ENCODE measurements at places on chromosomes 3 and 15.
A peak's percentile ranks its signal among the peaks of the same experiment; 100 is the strongest.

DNA sequence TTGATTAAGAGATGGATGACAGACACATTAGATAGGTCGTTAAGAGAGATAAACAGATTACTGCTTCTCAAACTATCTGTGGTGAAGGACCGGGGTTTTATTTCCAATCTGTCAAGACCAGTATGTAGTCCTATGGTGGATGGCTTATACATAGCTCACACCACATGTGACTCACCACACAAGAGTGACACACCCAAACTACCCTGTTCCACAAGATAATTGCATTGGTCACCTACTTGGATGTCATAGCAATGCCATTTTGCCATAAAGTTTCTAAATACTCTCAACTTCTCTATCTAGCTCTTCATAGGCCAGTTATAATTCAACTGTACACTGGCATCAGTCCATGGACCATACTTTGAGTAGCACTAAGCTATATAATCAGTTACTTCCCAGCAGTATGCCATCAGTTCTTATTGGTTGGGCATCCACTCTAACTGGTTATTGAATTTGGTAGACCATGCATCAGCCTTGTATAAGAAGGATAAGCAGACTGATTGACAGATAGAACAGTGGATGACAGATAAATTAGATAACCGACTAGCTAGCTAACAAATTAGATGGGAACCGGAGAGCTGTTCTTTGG, 11.6 kb downstream of the WWTR1 start:
- H3K36me3 ChIP-seq, result no peaks in the 10 kb centered on the region
- H3K27me3 ChIP-seq, result no peaks in the 10 kb centered on the region
- H3K4me3 ChIP-seq, result no peak overlapping the region
- H3K27ac ChIP-seq, result peak overlapping the region; percentile 30

GRCh38 chr15:96344060-96344705, 13.7 kb downstream of the NR2F2 start:
- H3K4me3 ChIP-seq, result peak overlapping the region; percentile 79
- H3K4me1 ChIP-seq, result peaks cover 4% of the 10 kb centered on the region
- H3K27me3 ChIP-seq, result no peaks in the 10 kb centered on the region
- H3K27ac ChIP-seq, result peak overlapping the region; percentile 95
- DNase-seq, result no peak

DNA sequence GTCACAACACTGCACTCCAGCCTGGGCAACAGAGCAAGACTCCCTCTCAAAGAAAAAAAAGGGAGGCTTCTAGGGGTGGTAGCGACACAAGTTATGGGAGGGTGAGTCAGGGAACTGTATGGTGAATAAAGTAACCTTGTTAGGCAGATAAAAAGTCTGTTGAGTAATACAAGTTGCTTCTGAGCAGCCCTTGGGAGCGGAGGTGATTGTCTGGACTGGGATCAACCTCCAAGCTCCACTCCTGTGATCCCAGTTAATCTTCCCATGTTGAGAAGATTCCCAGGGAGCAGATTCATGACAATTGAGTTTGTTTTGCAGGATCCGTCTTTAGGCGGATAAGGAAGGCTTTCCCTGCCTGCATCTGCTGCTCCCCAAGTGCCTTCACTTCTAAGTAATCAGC, 335.9 kb downstream of the THSD4 start:
- H3K36me3 ChIP-seq, result no peaks in the 10 kb centered on the region
- no peak for DNase-seq
- peaks cover 6% of the 10 kb centered on the region for H3K4me1 ChIP-seq

GRCh38 chr3:151426341-151426657, 34.6 kb downstream of the IGSF10 start:
- no peak for DNase-seq
- no peaks in the 10 kb centered on the region for H3K4me1 ChIP-seq
- H3K4me3 ChIP-seq, result no peak overlapping the region

DNA sequence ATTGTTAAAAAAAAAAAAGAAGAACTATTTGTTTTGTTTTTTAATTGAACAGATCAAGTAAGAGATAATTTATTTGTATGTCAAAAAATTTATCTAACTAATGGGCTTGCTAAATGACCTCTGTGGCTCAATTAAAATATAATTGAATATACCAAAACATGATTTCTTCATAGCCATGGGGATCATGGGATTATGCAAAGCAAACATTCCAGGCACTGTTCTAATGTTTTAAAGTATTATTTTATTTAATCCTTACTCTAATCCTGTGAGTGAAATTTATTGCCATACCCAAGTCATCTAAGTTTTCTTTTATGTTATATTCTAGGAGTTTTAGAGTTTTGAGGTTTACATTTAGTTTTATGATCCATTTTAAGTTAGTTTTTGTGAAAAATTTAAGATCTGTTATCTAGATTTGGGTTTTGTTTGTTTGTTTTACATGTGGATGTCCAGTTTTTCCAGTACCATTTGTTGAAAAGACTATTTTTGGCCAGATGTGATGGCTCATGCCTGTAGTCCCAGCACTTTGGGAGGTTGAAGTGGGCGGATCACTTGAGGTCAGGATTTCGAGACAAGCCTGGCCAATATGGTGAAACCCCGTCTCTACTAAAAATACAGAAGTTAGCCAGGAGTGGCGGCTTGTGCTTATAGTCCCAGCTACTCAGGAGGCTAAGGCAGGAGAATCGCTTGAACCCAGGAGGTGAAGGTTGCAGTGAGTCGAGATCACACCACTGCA, 52.3 kb upstream of the CNOT10 start:
- H3K27ac ChIP-seq, result no peak overlapping the region
- DNase-seq, result no peak

GRCh38 chr3:128318275-128318941, 148.3 kb downstream of the DNAJB8 start:
- H3K27me3 ChIP-seq, result no peaks in the 10 kb centered on the region
- no peak overlapping the region for H3K4me3 ChIP-seq
- no peak overlapping the region for H3K27ac ChIP-seq
- no peaks in the 10 kb centered on the region for H3K36me3 ChIP-seq

Data from breast epithelium (tissue), 4 donors.